ENCODE measurements at places on chromosomes 13 and 19.

- H3K4me1 ChIP-seq: peaks cover 36% of the 10 kb centered on the region
- H3K36me3 ChIP-seq: no peaks in the 10 kb centered on the region
- H3K27me3 ChIP-seq: no peaks in the 10 kb centered on the region
- DNase-seq: peak; percentile 72
Measured at GRCh38 chr13:43260999-43261398, 237.6 kb downstream of the DNAJC15 start.

DNA sequence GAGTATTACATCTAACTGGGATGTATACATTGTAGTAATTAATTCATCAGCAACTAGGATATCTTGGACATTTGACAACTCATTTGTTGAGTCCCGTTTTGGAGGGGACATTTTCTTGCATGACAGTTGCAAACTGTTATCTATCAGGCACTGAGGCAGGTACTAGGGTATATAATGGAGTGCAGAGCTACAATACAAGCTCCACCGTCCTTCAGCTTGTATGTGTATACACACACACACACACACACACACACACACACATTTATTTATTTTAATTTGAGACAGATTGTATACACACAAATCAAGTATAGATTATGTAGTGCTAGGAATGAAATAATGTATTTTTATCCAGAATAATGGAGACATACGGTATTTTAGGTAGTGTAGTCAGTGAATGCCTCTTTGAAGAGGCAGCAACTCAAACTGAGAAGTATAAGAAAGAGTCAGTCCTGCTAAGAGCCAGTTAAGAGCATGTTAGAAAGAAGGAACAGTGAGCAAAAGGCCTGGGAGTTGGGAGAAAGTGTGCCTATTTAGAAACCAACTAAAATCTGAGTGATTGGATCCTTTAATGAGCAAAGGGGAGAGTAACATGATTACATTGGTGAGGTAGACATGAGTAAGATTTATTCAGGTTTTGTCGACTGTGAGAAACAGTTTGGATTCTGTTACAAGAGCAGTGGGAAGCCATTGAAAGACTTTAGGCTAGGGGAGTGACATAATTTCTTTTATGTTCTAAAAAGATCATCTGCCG is 74.5 kb downstream of the NBEA start:
- H3K4me1 ChIP-seq: no peaks in the 10 kb centered on the region
- no peak overlapping the region for H3K27ac ChIP-seq
- no peaks in the 10 kb centered on the region for H3K27me3 ChIP-seq
- DNase-seq: no peak
- no peaks in the 10 kb centered on the region for H3K36me3 ChIP-seq
- H3K4me3 ChIP-seq: no peak overlapping the region

DNA sequence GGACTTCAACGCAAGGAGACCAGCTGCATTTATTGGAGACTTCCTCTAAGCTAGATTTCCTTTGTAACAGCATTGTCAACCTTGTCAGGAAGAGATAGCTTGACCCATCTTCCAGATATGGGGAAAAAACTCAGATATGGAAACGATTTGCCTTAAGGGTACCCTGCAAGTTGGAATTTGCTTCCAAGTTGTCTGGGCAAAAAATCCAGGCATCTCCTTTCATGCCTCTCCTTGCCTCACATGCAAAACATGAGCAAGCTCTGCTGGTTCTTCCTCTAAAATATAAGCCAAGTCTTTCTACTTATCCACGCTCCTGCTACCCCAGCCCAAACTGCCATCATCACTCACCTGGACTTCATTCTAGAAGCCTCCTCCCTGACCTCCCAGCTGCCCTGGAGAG is 6.4 kb upstream of the DNMT1 start:
- no peak for DNase-seq
- H3K4me1 ChIP-seq: peaks cover 26% of the 10 kb centered on the region
- H3K36me3 ChIP-seq: no peaks in the 10 kb centered on the region
- H3K27me3 ChIP-seq: no peaks in the 10 kb centered on the region
- H3K4me3 ChIP-seq: no peak overlapping the region

DNA sequence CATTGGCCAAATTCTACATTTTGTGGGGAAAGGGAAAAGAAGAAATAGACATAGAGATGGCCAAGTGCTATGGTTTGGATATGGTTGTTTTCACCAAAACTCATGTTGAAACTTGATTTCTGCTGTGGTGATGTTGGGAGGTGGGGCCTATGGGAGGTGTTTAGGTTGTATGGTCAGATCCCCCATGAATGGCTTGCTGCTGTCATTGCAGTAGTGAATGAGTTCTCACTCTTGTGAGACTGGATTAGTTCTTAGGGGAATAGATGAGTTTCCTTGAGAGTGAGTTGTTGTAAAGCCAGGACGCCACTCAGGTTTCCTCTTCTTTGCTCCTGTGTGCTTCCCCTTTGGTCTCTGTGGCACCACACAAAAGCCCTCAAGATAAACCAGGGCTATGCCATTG is 242.6 kb upstream of the RFC3 start:
- no peaks in the 10 kb centered on the region for H3K36me3 ChIP-seq
- no peaks in the 10 kb centered on the region for H3K27me3 ChIP-seq
- no peak overlapping the region for H3K4me3 ChIP-seq

GRCh38 chr19:46797881-46798280 is 9.5 kb upstream of the SLC1A5 start:
- no peaks in the 10 kb centered on the region for H3K27me3 ChIP-seq
- no peak for DNase-seq

All from PC-9 (cell line).